ENCODE measurements at places on chromosomes 4 and X. TPM values are rescaled to one million over a fixed set of nuclear protein-coding genes. Genes with fewer than 3 reads are reported as not detected.

NHS gene
- 9.6 TPM for total RNA-seq

MAGEC3 gene
- total RNA-seq, result not detected

UCP1 gene
- total RNA-seq, result not detected

GLRA2 gene
- total RNA-seq, result not detected

ALAS2 gene
- not detected for total RNA-seq

SPANXN3 gene
- not detected for total RNA-seq

XG gene
- total RNA-seq, result not detected

SPANXA1 gene
- total RNA-seq, result not detected

USP53 gene
- 10.5 TPM for total RNA-seq

DNA sequence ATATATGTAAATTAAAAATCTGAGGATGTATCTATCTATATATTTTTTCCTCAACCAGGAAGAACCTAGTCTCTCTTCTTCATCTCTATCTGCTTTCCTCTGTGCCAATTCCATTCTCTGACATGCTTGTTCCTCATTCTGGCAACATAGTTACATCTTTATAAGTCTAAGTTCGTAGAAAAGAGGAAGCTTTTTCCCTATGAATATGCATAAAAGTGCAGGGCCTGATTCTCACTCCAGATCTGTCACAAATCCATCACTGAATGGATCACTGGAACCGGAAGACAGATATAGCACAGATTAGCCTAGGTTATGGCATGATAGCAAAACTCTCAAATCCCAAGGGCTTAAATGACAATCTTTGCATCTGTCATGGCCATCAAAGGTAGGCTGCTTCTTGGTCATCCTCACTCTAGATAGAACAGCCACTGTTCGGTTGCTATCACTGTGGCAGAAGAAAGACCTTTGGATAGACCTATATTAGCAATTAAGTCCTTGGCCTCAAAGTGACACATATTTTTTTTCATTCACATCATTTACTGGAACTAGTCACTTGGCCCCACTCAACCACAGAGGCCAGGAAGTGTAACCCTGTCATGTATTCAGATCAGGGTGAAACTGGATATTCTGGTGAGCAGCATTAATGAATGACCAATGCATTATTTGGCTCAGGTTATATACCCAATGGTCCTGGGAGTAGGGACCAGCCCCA is 22.2 kb downstream of the DTHD1 start:
- no peak overlapping the region for H3K27ac ChIP-seq
- H3K4me1 ChIP-seq, result no peaks in the 10 kb centered on the region
- no peak for DNase-seq
- no peaks in the 10 kb centered on the region for H3K36me3 ChIP-seq

- H3K27ac ChIP-seq, result no peak overlapping the region
- no peaks in the 10 kb centered on the region for H3K36me3 ChIP-seq
- no peaks in the 10 kb centered on the region for H3K27me3 ChIP-seq
- H3K4me3 ChIP-seq, result no peak overlapping the region
- H3K4me1 ChIP-seq, result no peaks in the 10 kb centered on the region
Measured at GRCh38 chr4:52836120-52836519, 26.0 kb upstream of the RASL11B start.

GRCh38 chr4:108270466-108271450 is 102.0 kb upstream of the LEF1 start:
- no peak overlapping the region for H3K27ac ChIP-seq
- no peak overlapping the region for H3K4me3 ChIP-seq
- H3K27me3 ChIP-seq, result no peaks in the 10 kb centered on the region

- no peak overlapping the region for H3K27ac ChIP-seq
- H3K36me3 ChIP-seq, result peaks cover 5% of the 10 kb centered on the region
- H3K4me1 ChIP-seq, result no peaks in the 10 kb centered on the region
- DNase-seq, result no peak
Measured at GRCh38 chr4:25252230-25253070, 18.6 kb downstream of the PI4K2B start.

DNA sequence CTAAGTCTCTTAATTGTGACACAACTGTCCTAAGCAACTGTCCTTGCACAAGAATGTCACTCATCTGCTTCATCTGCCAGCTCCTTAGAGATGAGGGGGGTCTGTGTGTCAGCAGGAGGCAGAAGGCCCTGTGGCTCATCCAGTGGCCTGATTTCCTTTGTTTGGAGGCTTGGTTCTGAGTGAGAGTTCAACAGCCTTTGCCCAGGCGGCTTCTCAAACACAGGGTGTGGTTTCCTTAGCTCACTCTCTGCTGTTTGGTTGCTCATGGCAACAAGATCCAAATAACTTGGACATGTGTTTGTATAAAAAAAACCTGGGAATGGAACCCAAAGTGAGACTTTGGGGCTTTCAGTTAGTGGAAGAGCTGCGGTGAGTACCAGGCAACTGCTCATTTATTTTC is 46.6 kb downstream of the MAP7D3 start:
- no peak overlapping the region for H3K4me3 ChIP-seq
- H3K27me3 ChIP-seq, result no peaks in the 10 kb centered on the region
- no peak for DNase-seq

- no peak for DNase-seq
- H3K4me3 ChIP-seq, result no peak overlapping the region
- no peak overlapping the region for H3K27ac ChIP-seq
- H3K36me3 ChIP-seq, result no peaks in the 10 kb centered on the region
- H3K4me1 ChIP-seq, result no peaks in the 10 kb centered on the region
Measured at GRCh38 chr4:58649226-58649625, 1539.0 kb upstream of the IGFBP7 start.

DNA sequence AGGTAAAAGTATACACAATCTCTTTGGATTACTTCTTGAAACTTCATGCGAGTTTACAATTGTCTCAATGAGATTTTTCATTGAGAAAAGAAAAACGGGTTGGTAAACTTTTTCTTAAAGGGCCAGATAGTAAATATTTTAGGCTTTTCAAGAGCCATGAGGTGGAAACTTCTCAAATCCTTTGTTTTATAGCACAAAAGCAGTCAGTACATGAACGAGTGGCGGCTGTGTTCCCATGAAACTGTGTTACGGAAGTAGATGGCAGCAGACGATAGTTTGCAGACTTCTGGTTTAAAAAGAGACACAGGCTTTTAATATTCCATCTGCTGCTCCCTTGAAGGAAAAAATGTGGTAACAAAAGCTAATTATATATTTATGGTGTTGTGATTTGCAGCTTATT is 332.0 kb downstream of the TENM3 start:
- H3K4me1 ChIP-seq, result no peaks in the 10 kb centered on the region
- H3K27ac ChIP-seq, result no peak overlapping the region
- H3K4me3 ChIP-seq, result no peak overlapping the region

GRCh38 chr4:10034612-10035104 is 13.4 kb upstream of the SLC2A9 start:
- no peaks in the 10 kb centered on the region for H3K4me1 ChIP-seq
- H3K27ac ChIP-seq, result no peak overlapping the region
- H3K27me3 ChIP-seq, result no peaks in the 10 kb centered on the region
- no peak overlapping the region for H3K4me3 ChIP-seq
- no peak for DNase-seq
- H3K36me3 ChIP-seq, result no peaks in the 10 kb centered on the region

DNA sequence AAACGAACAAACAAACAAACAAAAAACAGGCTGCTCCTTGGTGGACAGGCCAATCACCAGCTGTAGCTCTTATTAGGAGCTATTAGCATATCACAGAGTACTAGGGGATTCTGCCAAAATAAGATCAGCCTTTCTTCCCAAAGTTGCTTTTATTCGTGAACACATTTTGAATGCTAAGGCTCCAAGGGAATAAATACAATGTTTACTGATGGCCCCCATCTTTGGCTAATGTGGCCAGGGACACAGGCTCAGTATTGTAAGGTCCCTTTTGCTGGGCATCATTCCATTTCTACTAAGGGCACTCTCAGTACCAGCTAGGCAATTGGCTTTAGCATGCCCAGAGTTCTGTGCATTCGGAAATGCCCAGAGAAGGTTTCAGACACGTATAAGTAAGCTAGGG is 84.3 kb downstream of the GPC4 start:
- H3K27ac ChIP-seq, result no peak overlapping the region
- H3K4me3 ChIP-seq, result no peak overlapping the region
- H3K36me3 ChIP-seq, result no peaks in the 10 kb centered on the region
- no peak for DNase-seq
- H3K27me3 ChIP-seq, result no peaks in the 10 kb centered on the region
- no peaks in the 10 kb centered on the region for H3K4me1 ChIP-seq

DNA sequence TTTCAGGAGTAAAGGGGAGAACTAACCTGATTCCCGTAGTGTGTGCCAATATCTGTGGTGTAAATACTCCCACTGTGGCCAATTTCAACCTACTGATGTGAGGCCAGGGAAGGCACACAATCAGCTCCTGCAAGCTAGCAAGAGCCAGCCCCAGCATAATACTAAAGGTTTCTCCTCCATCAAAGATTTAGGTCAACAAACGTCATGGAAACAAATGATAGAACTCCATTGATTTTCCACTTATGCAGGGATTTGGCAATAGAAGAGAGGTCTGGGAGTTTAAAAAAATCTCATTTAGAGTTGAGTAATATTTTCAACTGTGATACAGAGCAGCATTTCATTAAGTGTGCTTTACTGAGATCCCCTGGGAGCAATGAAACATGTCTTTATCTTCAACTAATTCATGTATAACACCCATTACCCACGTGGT is 15.8 kb upstream of the VEGFD start:
- H3K27ac ChIP-seq, result no peak overlapping the region
- H3K4me1 ChIP-seq, result no peaks in the 10 kb centered on the region
- no peak overlapping the region for H3K4me3 ChIP-seq
- DNase-seq, result no peak
- H3K36me3 ChIP-seq, result no peaks in the 10 kb centered on the region
- H3K27me3 ChIP-seq, result no peaks in the 10 kb centered on the region

DNA sequence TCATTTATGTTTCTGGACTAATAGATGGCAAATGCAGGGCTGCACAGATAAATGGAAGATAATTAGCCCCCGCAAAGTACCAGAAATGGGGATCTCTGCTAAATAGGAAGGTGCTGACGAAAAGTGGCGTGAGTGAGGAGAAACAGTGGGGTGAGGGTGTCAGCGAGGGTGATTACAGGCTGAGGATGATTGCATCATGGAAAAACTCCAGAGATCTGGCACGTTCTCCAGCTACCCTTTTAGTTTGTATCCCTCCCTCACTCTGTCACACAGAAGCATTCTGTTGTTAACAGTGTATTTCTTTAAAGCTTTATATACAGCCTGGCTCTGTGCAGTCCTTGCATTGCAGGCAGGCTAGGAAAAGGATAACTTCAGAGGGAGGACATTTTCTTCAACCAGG is 309.6 kb upstream of the DDX53 start:
- H3K27me3 ChIP-seq, result no peaks in the 10 kb centered on the region
- DNase-seq, result no peak
- H3K4me3 ChIP-seq, result no peak overlapping the region
- no peaks in the 10 kb centered on the region for H3K4me1 ChIP-seq
- H3K27ac ChIP-seq, result no peak overlapping the region

DNA sequence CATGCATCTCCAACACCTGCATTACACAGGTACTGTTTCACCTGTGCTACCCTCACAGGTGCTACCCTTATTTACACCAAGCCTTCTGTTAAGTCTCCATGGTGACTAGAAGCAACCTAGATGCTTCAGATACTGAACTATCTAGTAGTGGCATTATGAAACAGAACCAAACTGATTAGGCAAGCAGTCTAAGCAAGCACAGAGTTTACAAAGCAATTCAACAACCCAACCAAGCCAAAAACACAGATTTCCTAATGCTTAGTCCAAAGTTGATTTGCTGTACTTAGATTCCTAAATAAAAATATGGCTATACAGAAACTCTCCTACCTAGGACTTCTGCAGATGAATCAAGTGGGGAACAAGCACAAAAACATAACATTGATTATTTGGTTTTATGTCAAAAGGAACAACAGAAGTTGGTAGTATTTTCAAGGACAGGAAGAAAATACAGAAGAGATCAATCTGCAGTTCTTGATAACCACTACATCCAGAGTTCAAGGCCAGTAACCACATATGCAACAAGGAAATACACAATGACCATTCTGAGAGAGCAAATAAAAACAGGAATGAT is 3.2 kb downstream of the TAPT1 start:
- peaks cover 7% of the 10 kb centered on the region for H3K36me3 ChIP-seq
- DNase-seq, result no peak
- H3K27me3 ChIP-seq, result no peaks in the 10 kb centered on the region
- peaks cover 50% of the 10 kb centered on the region for H3K4me1 ChIP-seq

DNA sequence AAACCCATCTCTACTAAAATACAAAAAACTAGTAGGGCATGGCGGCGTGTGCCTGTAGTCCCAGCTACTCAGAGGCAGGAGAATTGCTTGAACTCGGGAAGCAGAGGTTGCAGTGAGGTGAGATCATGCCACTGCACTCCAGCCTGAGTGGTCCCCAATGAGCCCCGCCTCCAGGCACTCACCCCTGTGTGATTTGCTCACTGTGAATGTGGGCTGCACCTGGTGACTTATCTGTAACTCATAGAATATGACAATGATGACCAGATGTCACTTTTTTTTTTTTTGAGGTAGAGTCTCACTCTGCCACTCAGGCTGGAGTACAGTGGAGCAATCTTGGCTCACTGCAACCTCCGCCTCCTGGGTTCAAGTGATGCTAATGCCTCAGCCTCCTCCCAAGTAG is 49.0 kb upstream of the HOPX start:
- no peaks in the 10 kb centered on the region for H3K4me1 ChIP-seq
- H3K36me3 ChIP-seq, result no peaks in the 10 kb centered on the region
- H3K27me3 ChIP-seq, result no peaks in the 10 kb centered on the region
- H3K27ac ChIP-seq, result no peak overlapping the region

DNA sequence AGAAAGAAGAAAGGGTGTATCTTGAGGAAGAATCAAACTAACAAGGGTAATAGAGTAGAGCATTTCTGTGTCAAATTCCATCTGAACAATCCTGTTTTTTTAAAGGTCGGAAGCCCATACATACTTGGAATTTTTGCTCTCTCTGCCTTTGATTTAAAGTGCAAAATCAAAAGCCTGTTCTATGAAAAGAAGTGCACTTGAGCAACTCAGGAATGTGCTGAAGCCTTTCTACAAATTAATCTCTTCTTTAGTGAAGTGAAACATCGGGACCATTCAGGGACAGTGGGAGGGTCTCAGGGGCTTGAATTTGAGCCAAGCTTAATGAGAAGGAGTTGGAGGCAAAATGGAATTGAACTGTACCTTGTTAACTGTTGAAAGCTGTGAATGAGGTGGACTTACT is 1008.5 kb upstream of the LCORL start:
- no peak for DNase-seq
- no peaks in the 10 kb centered on the region for H3K27me3 ChIP-seq
- no peak overlapping the region for H3K27ac ChIP-seq
- no peak overlapping the region for H3K4me3 ChIP-seq
- H3K36me3 ChIP-seq, result no peaks in the 10 kb centered on the region
- H3K4me1 ChIP-seq, result no peaks in the 10 kb centered on the region

GRCh38 chrX:40065296-40066046 is 32.3 kb downstream of the BCOR start:
- DNase-seq, result no peak
- H3K4me3 ChIP-seq, result no peak overlapping the region
- no peaks in the 10 kb centered on the region for H3K27me3 ChIP-seq
- H3K4me1 ChIP-seq, result peaks cover 30% of the 10 kb centered on the region

DNA sequence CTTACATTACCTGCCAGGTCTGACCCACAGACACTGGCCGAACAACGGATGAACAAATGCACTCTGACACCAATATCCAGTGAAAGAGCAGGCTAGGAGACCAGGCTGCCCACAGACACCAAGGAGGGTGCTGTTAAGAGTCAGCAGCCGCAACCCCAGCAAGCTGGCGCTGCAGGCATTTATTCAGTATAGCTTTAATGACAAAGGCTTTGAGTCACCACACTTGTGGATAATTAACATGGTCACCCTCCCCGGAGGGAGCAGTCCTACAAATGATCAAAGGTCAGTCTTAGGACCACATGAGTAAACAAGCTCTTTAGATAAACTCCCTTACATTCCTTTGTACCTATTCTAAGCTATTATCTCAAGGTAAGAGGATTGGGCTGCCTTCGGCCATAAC is 368.5 kb upstream of the GRID2 start:
- no peaks in the 10 kb centered on the region for H3K27me3 ChIP-seq
- H3K4me1 ChIP-seq, result no peaks in the 10 kb centered on the region
- no peaks in the 10 kb centered on the region for H3K36me3 ChIP-seq
- DNase-seq, result no peak
